ENCODE measurements at places on chromosomes 3 and 15.

DNA sequence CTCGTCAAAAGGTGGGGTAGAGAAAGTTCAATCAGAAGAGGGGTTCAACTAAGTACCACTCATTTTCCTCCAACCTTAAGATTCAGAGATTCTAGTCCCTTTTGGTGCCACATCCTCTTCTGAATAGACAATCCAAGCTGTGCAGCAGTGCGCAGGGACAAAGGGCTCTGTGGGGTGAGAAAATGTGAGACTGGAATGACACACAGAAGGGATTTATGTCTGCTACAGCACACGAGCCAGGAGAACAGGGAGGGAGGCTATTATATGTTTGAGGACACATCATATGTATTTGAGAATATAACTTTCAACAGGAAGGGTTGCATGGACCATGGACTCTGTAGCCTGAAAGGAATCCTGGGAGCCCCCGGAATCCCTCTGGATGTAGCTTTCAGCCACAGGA lies 33.0 kb downstream of the LSM3 start:
- DNase-seq = no peak

DNA sequence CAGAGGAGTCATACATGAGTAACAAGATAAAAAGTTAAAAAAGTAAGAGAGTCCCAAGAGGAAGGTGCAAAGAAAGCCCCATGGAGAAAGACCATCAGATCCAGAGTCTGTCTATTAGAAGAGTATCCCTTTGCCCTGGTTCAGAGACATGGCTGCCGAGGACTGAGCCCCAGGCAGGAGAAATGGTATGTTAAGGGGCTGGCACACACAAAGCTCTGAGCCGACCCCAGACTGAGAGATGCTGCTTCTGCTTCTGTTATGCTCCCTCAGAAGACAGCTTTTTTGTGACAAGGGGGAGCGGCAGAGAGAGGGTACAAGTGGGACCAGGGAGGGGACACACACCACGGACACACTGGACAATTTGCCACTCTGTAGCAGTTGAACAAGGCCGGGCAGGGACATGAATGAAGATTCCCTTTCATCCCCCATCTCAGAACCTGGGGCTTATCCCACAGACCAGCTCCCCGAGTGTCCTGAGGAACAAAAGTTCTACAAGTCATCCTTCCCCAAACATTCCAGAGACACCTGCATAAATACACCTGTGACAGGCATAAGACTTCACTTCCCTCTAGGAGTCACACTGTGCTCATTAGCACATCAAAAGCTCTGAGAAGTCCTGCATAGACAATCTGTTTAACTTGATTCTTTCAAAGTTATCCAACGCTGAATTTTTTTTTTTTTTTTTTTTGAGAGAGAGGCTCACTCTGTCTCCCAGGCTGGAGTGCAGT lies 161.6 kb upstream of the WNT5A start:
- DNase-seq = no peak

DNA sequence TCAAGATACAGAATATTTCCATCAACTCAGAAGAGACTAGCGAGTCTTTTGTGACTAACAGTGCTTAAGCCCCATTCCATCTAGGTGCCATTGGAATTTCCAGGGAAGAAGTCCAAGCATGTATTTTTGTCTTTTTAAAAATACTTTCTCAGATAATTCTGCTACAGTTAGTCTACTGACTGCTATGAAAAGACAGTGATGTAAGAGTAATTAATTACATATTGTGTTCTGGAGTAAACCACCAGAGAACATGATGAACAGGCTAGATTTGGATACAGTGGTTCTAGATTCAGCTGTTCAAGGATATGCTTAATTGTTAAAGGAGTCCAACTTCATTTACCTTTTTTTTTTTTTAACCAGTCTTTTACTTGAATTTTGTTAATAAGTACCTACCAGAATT lies 34.8 kb upstream of the PAK6 start:
- no peak for DNase-seq

GRCh38 chr15:73924171-73924921 lies 1.9 kb upstream of the LOXL1 start:
- DNase-seq = no peak

DNA sequence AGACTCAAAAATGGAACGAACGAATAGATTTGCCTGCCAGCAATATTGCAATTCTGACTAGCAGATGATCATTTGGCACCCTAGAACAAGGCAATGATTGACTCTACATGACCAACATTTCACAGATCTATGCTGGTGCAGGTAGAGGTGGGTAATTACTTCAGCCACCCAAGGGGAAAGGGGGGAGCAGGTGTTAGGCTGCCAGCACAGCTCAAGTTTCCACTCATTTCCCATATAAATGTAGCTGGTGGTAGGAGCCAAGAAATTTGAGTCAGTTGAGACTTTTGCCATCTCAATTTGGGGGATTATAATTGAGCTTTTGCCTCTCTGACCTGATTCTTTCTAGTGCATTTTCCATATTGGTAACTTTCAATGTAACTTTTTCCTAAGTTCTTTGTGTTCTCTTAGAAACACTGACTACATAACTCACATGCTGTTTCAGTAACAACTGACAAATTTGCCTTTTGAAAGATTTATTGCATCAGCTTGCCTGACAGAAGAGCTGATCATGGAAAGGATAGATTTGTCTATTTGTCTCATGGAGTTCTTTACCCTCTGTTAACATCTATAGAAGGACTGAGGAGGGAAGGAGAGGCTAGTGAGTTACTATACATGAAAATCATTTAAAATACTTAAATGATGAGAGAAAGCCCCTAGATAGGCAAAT lies 902.5 kb downstream of the ZPLD1 start:
- no peak for DNase-seq

All from activated CD8-positive, alpha-beta memory T cell treated with anti-CD3 and anti-CD28 coated beads for 1 hour (primary cell).